Neural crest cell (in vitro differentiated cells): ENCODE measurements at places on chromosomes 3 and 15. TPM values are rescaled to one million over a fixed set of nuclear protein-coding genes. Genes with fewer than 3 reads are reported as not detected.

DNA sequence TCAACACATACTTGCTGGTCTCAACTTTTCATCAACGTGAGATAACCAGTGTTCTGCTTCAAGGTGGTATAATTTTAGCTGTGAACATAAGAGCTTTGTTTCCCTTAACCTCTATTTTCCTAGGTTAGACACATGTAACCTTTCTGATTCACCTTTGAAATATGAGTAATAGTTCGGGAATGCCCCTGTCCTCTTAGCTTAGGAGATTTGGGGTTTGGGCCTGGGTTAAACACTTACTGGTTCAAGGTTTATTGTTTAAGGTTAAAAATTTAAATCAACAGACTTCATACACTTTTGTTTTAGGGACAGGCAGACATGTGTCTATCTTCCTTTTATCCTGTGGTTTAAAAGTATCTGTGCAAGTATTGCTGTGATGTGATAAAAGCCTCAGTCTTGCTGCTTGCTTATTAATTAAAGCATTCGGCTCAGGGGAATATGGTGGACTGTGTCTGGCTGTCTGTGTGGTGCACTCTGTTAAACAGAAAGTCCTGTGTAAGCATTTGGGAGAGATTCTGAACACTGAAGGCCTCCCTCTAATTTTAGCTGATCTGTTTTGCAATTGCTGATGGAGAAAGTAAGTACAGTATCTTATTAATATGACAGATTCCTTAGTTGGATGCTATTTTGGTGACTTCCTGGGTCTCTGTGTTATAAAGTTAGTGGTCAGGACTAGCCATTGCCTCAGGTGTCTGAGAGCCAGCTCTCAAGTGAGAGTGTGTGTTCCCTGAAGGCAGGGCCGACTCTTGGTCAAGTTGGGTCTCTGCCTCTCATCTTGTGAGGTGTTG is 81.8 kb downstream of the USP13 start:
- no peak overlapping the region for H3K4me3 ChIP-seq
- H3K27me3 ChIP-seq = no peaks in the 10 kb centered on the region
- peaks cover 16% of the 10 kb centered on the region for H3K36me3 ChIP-seq

DNA sequence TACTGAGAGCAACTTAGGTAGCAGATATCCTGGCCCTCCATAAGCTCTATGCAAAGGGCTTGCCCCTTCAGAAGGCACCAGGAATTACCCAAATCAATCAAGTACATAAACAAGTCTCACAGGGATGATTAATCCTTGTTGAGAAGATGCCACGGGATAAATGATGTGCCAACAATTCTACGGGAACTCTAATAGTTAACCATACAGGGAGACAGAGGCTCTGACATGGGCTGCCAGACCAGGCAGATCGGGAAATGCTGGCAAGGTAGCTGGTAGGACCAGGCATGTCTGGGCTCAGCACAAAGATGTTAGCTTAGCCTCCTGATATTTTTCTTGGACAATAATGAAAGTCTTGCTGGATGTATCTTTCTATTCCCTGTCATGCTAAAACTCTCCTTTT is 249.3 kb upstream of the THBS1 start:
- H3K36me3 ChIP-seq = no peaks in the 10 kb centered on the region
- no peak overlapping the region for H3K27ac ChIP-seq
- H3K4me1 ChIP-seq = no peaks in the 10 kb centered on the region

Gene CLRN1
- total RNA-seq = not detected in 2 replicates

Gene LSMEM2
- total RNA-seq = not detected in 2 replicates

DNA sequence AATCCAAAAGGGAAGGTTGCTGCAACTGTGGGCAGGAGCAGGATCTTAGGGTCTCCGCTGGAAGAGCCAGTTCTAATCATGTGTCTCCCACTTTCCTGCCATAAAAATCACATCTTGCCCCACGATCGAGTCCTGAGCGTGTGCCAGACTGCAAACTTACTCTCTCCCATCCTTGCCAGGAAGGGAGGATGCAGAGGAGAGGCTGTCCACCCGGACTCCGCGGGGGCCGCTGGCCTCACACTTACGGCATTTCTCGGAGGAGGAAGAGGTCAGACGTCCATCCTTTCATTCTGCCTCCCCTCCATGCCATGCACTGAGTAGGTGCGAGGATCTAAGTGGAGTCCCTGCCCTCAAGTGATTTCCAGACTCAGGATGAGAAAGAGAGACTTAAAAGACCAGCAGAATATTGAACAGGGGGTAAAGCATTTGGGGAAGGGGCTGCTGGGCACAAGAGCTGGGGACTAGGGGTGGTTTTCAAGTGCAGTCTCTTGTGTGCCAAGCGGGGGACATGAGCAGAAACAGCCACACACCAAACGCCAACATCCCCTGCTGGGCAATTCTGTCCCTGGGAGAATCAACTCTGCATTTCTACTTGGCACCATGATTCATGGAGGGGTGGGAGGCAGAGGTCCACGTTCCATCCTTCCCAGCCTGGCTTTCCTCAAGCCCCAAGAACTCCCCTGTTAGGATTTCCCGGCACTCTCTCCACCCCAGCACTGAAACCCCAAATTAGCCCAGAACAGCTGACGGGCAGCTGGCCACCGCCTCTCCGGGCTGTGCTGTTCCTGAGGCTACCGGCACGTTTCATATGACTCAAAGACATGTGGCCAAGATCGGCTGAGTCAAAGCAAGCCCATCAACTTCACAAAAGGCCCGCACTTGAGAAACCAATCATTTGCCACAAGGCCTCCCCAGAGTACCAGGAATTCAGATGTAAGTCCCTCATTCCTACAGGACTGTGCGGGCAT is 11.6 kb downstream of the OXTR start:
- H3K4me1 ChIP-seq = peaks cover 6% of the 10 kb centered on the region
- no peak overlapping the region for H3K4me3 ChIP-seq
- peak overlapping the region; percentile 20 for H3K27ac ChIP-seq

- no peaks in the 10 kb centered on the region for H3K36me3 ChIP-seq
- no peak overlapping the region for H3K27ac ChIP-seq
- no peaks in the 10 kb centered on the region for H3K27me3 ChIP-seq
- DNase-seq = no peak
- H3K4me1 ChIP-seq = no peaks in the 10 kb centered on the region
- no peak overlapping the region for H3K4me3 ChIP-seq
Measured at GRCh38 chr3:152823781-152824180, 11.2 kb upstream of the P2RY1 start.

- H3K27ac ChIP-seq = no peak overlapping the region
- no peaks in the 10 kb centered on the region for H3K27me3 ChIP-seq
- H3K4me3 ChIP-seq = no peak overlapping the region
- DNase-seq = no peak
Measured at GRCh38 chr3:79467721-79468120, 300.1 kb downstream of the ROBO1 start.

DNA sequence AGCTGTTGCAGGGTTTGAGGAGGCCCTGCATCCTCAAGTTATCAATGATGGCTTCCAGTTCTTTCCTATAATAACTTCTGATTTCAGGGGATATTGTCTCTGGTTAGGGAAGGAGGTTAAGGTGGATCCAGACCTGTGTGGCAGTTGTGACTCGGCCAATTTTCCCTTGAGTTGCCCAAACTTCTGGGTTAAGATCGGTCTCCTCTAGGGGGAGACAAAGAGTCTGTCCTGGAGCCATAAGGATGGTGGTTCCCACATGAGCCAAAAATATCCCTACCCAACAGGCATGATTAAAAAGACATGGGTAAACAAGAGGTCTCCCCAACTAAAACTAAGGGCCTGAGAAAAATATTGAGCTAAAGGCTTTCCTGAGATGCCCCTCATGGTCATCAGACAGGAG is 227.5 kb upstream of the MDFIC2 start:
- no peak for DNase-seq
- H3K4me1 ChIP-seq = peaks cover 4% of the 10 kb centered on the region
- H3K36me3 ChIP-seq = no peaks in the 10 kb centered on the region
- no peak overlapping the region for H3K27ac ChIP-seq

DNA sequence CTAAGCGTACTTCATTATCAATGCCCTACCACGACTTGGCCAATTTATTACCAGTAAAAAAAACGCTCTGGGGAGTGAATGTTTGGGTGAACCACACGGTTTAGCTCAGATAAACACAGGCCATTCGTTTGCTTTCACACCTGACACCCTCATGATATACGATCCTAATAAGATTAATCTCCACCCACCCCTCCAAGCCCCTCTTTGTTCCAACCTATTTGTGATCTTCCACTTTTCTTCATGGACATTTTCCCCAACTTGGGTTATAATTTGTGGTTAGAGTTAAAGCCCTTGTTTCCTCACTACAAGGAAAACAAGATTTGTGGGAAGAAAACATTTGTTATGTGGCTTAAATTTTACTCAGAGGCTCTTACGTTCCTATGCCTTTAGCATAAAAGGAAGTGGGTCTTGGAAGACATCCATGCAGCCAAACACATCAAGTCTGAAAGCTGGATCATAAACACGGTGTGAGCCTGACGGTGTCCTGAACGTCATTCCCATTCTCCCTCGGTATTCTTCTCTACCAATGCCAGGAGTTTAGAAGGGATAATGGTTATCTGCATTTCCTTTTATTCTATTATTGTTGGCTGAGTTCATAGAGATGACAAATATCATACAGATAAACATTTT is 518.9 kb downstream of the NR2F2 start:
- H3K36me3 ChIP-seq = peaks cover 5% of the 10 kb centered on the region
- no peak overlapping the region for H3K4me3 ChIP-seq
- no peaks in the 10 kb centered on the region for H3K4me1 ChIP-seq
- no peak for DNase-seq

- no peak for DNase-seq
- peaks cover 32% of the 10 kb centered on the region for H3K4me1 ChIP-seq
- no peaks in the 10 kb centered on the region for H3K27me3 ChIP-seq
Measured at GRCh38 chr3:152296382-152296781, 27.7 kb downstream of the MBNL1 start.

DNA sequence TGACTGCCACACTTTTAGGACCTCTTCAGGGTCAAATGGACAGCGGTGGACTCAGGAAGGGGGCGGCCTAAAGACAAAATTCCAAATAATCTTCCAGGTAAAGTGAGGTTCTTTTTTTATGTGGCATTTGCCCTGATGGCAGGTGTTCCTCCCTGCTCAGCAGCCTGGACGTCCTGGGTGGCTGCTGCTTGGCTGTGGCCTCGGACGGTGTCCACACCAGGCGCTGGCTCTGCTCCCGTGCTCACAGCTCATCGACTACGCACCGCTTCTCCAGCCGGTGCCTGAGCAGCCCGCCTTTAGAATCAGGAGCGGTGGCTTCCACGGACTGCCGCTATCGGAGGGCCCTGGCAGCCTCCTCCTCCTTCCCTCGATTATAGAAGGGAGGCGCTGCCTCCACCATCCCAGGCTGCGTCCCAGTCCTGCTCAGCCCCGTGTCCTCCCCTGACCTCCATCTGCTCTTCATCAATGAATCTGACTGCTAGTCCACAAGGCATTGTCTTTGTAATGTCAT is 41.9 kb downstream of the PCSK6 start:
- no peaks in the 10 kb centered on the region for H3K36me3 ChIP-seq
- H3K4me3 ChIP-seq = no peak overlapping the region
- H3K4me1 ChIP-seq = peaks cover 24% of the 10 kb centered on the region
- DNase-seq = no peak
- H3K27ac ChIP-seq = no peak overlapping the region

GRCh38 chr3:154285221-154285620 is 39.1 kb downstream of the DHX36 start:
- peaks cover 13% of the 10 kb centered on the region for H3K36me3 ChIP-seq
- H3K4me1 ChIP-seq = no peaks in the 10 kb centered on the region
- no peak overlapping the region for H3K27ac ChIP-seq
- no peaks in the 10 kb centered on the region for H3K27me3 ChIP-seq
- no peak overlapping the region for H3K4me3 ChIP-seq

Gene DUSP7
- total RNA-seq = 24.2 and 24.3 TPM in 2 replicates

DNA sequence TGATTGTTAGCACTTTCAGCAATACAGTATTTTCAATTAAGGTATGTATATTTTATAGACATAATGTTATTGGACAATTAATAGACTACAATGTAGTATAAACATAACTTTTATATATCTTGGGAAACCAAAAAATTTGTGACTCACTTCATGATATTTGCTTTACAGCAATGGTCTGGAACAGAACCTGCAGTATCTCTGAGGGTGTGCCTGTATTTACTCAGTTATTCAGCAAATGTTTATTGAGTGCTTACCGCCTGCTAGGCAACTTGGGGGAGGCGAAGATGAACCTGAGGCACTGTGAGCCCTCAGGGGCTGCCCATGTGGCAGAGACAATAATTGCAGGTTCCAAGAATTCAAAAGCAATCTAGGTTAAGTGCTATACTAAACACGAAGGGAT is 144.8 kb downstream of the GABRB3 start:
- H3K27ac ChIP-seq = no peak overlapping the region
- DNase-seq = no peak
- no peak overlapping the region for H3K4me3 ChIP-seq
- H3K36me3 ChIP-seq = peaks cover 9% of the 10 kb centered on the region

Gene PROS1
- total RNA-seq = 11.6 and 12.0 TPM in 2 replicates

Gene DCUN1D1
- 48.3 and 57.6 TPM in 2 replicates for total RNA-seq

- no peak overlapping the region for H3K27ac ChIP-seq
- H3K36me3 ChIP-seq = no peaks in the 10 kb centered on the region
- no peak overlapping the region for H3K4me3 ChIP-seq
- DNase-seq = no peak
Measured at GRCh38 chr3:151609491-151609890, 124.2 kb upstream of the AADACL2 start.
